ENCODE measurements at places on chromosomes 13 and 19. TPM values are rescaled to one million over a fixed set of nuclear protein-coding genes. Genes with fewer than 3 reads are reported as not detected.

DNA sequence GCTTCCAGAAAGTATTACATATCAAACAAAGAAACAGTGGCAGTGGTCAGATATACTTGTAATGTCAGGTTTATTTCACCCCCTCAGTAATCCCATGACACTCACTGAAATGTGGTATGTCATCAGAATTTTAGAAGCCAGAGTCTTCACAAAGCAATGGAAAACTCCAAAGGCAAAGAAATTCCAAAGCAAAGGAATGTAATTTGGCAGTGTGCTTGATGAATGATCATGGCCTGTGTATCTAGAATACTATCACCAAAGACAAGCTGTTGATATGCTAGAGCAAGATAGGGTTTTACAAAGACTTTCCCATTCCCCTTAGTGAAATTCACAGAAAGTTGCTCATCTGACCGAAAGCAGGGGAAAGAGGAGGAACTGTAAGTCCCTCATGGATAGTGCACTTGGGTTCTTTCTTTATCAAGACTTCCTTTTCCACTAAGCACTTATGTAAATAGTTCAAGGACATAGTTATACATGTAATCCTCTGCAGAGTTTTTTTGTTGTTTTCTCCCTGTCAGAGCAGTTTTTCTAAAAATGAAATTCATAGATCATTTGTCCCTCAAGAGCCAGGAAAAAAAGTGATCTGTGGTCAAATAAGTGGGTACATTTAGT, 243.4 kb downstream of the NHLRC3 start:
- no peak for DNase-seq

DNA sequence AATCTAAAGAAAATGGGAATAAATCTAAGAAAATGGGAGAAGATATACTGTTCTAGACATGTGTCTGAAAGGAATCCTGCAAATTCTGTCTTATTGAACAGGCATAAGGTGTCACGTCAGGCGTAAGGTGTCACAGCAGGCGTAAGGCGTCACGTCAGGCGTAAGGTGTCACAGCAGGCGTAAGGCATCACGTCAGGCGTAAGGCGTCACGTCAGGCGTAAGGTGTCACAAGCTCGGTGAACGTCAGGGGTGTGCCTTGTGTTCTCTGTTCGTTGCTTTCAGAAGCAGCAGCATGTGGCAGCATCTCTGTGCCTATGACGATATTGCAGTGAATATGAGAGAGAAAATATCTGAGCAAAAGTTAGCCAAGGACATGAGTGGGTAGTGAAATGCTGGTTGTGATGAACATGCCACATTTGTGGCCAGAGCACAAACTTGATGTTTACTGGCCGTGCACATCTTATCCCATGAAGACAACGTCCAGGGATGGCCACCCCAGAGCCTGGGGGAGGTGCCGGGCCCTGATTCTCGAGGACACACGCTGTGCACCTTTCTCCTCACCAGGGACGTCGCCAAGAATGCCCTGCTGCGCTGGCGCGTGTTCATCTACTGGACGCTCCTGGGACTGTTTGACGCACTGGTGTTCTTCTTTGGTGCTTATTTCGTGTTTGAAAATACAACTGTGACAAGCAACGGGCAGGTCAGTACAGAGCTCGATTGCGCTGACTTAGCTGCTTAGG, 107.0 kb upstream of the MCF2L start:
- DNase-seq, result peak; percentile 35

- DNase-seq, result no peak
Observed at GRCh38 chr19:35470128-35470527, 20.1 kb downstream of the KRTDAP start.

MED26 gene
- total RNA-seq, result 5.3 TPM

ZNF177 gene
- total RNA-seq, result 3.6 TPM

LHB gene
- not detected for total RNA-seq
